ENCODE measurements at places on chromosomes 11 and 22.

- DNase-seq: no peak
Observed at GRCh38 chr11:117376517-117376916, 48.9 kb downstream of the CEP164 start.

DNA sequence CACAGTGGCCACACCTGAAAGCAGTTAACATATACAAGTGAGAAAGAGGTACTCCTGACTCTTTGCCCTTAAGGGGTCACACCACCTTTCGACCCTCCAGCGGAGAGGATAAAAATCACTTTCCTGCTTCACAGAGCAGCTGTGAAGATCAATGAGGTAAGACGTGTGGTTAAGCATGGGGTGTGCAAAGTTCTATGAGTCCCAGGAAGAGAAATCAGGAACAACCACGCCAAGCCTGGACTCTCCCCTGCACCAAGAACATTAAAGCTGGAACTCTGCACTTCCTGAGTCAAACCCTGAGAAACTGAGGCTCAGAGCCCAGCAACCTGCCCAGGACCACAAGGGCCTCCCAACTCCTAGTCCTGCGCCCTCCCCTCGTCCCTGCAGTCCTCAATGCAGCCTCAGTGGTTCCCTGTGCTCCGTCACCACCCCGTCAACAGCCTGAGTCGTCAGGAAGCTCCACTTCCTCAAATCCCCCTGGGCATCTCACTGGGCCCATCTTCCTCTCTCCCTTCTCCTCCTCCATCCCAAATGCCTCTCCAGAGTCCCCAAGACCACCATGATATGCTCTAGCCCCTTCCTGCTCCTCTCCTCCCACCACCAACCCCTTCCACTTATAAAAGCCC is 17.7 kb downstream of the TNKS1BP1 start:
- no peak for DNase-seq

DNA sequence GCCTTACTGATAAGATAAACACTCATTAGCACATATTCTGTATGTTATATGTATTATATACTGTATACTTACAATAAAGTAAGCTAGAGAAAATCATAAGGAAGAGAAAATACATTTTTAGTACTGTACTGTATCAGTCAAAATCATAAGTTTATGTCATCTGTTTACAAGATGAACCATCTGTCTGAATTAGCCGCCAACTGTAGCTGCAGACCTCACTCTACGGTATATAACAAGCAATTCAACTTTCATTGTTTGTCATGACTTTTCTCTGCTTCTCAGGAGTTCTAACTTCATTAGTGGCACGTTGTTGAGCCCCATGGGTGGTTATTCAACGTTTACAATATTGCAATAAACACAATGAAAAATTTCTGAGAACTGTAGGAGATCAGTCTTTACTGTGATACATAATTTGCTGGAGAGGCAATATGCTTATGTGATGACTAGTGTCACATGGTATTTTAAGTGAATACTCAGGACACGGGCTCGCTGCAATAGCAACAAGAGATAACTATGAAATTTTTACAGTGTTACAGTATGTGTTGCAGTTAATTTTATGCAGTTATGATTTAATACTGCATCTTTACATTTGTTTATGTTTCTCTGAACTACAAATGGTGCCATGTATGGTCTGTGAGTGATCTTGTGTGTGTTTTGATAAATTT is 132.2 kb upstream of the CTSC start:
- no peak for DNase-seq

- no peak for DNase-seq
Observed at GRCh38 chr11:64437426-64437825, 78.5 kb downstream of the RPS6KA4 start.

DNA sequence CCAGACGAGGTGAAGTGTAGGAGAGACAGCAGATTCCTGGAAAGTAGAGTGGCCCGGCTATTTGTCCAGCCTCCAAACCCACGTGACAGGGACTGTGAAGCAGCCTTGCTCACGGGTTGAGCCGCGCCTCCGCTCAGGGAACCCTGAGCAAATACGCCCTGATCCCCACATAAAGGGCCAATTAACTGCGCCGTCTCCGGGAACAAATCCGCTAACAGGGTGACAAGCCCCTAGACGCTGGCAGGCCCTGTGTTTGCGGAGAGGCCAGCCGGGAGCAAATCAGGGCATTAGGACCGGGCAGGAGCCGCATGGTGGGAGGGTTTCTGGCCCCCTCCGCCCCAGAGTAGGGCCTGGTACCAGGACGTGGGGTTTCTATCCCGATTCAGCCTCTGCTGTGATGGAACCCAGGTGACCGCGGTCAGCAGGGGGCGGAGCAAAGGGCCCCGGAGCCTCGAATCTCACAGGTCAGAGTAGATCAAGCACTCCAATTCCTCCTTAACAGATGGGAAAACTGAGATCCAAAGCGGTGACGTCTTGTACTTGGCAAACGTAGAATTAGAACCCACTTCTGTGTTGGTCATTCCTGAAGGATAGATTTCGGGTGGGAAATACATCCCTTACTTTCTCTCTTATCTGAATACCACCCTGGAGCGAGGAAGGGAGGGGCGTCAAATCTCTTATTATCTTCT is 2.0 kb upstream of the ROBO3 start:
- no peak for DNase-seq

GRCh38 chr11:19918302-19919049 is 205.8 kb downstream of the NAV2 start:
- DNase-seq: no peak

DNA sequence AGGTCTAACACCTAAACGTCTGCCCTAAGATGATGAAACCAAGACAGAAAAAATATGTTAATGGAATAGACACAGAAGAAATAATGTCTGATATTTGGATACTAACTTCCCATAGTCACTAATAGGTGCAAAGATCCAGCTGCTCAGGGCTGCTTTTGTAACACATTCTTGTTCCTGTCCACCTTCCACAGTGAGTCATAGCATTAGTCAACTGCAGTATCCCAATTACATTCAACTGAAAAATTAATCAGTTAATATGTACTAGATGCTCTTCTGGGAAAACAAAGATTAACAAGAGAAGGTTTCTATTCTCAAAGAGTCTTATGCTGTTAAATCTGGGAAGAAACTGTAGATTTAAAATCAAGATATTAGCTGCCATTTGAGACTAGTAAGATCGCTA is 47.6 kb downstream of the HEPHL1 start:
- no peak for DNase-seq

GRCh38 chr11:33187998-33188722 is 26.9 kb upstream of the CSTF3 start:
- no peak for DNase-seq

- DNase-seq: no peak
Observed at GRCh38 chr22:40535189-40535512, 101.4 kb downstream of the MRTFA start.

DNA sequence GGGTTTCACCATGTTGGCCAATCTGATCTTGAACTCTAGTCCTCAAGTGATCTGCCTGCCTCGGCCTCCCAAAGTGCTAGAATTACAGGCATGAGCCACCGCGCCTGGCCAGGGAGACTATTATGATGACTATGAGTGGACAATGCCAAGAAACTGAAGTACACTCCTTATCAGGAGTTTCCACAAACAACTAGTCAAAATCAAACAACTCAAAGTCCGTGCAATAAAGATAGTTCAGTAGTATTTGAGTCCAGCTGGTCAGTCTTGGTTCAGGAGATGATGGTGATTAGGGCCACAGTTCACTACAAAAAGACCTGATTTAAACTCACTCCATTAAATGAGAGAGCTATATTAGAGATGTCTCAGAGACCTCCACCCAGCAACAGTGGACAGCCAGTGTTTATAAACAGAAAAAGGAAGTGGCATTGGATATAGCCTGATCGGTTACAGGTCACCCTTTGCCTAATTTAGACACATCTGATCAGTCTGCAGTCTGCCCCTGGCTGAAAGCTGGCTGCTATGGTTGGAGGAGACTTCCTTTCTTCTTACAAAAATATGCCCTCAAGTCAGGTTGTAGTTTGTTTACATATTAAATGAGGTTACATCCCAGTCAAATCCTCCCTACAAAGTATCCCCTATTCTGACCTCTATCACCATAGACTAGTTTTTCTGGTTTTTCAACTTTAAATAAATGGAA is 17.0 kb downstream of the CD3E start:
- no peak for DNase-seq

GRCh38 chr11:116175707-116176106 is 597.1 kb downstream of the BUD13 start:
- DNase-seq: no peak

GRCh38 chr11:114449845-114450244 is 10.6 kb downstream of the REXO2 start:
- DNase-seq: no peak

DNA sequence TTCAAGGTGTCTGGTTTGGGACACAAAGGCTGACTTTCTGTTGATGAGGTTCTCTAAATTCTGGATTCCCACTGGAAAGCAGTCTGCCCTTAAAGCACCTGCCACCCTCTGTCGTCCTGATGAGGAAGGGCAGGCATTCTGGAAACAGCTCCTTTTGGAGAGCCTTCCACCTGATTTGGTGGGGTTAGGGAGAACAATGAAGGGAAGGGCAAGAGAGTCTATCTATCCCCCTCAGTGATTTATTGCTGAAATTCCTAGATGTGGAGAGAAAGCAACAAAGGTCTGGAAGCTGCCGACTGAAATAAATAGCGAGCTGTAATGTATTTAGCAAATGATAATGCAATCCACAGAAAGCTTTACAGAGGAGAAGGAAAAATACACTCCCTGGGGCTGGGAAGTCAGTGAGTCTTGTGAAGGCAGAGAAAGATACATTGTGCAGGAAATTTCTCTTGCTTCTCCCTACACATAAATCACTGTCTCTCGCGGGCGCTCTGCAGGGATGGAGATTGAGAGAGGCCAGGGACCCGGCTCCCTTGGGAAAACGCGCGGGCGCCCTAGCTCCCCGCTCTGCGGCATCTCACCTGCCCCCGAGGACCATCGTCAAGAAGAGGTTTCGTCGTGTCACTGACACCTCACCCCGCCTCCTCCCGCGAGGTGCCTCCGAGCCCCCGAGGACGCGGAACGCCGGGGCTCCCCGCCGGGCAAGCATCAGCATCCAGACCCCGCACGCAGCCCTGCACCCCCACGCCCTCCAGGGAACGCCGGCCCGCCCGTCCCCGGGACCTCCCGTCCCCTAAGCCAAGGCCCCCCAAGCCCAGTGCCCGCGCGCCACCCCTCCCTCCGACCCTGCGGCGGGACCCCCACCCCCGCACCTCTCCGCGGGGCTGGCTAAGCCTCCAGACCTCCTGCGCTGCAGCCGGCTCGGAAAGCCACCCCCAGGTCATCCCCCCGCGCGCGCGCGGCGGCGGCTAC is 673 bp downstream of the CDON start:
- DNase-seq: no peak

- no peak for DNase-seq
Observed at GRCh38 chr11:104546501-104546900, 351.8 kb downstream of the CASP12 start.

GRCh38 chr11:126585388-126585773 is 229.9 kb downstream of the ST3GAL4 start:
- DNase-seq: no peak

DNA sequence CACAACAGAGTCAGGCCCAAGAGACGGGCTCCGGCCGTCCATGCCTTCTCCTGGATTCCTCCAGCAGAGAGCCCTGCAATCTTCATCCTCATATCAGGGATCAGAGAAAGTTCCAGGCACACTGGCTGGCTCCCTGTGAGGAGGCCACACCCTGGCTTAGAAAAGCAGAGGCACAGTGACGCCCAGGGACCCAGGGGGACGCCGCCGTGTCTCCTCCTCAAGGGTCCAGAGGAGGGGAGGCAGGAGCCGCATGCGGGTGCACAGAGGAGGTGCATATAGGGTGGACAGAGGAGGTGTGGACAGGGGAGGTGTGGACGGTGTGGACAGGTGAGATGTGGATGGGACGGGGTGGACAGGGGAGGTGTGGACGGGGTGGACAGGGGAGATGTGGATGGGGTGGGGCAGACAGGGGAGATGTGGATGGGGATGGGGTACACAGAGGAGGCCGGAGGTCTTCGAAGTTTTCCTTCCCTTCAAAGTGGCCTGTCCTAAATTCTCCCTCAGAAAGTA is 1521.9 kb downstream of the BRD1 start:
- DNase-seq: no peak

- DNase-seq: no peak
Observed at GRCh38 chr11:111976119-111976766, 39.1 kb downstream of the DIXDC1 start.

DNA sequence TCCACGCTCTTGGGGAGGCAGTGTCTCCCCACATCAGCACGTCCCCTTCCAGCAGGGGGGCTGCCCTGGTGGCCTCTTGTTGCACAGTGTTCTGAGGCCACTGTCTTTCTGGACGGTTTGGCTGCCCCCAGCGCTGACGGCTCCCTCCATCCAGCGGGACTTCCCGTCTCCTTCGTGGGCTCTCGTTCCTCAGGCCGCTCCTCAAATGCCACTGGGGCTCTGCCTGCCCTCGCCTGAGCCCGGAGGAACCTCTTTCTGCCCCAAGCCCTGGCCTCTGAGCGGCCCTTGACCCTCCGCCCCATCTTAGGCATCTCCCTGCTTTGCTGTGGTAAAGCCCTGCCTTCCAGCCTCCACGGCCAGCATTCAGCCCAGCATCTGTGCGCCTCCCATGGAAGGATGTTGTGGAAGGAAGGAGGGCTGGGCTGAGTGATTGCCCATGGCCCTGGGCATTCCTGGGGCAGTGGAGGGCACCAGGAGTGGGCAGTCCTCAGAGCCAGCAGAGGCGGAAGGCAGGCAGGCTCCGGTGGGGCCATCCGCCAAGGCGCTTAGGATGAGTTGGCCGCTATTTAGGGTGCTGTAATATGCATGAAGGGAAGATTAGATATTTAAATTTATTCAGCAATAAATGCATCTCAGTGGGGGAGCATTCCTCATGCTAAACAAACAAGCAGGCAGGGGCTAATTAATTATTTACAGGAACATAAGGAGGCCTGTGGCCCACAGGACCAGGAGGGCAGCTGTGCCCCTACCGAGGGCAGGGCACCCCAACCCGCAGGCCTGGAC is 17.8 kb downstream of the OTUB1 start:
- no peak for DNase-seq

DNA sequence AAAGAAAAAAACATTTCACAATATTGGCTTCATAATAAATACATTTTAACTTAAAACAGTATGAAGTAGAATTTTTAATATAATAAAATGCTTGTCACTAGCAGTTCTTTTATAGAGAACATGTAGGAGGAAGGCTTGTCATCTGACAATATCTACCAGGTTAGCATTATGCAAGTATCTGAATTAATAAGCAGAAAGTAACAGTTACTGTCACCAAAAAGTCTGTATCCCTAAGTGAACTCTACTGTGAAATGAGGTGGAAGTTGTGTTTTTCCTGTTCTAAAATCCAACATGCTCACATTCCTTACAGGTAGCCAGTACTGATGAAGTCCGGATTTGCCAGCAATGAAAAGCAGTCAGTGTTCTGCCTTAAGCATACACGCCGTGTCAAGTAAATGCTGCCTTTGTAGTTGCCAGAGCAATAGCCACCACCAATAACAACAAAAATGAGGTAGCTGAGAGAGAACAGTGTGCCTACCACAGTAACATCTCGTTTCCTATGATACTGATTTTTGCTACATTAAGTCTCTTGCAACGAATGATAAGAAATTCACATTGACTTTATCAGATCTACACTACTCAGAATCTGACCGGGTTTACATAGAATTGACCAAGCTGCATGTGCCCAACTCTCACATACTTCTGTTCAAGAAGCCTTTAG is 95.5 kb downstream of the SIK3 start:
- DNase-seq: no peak

- DNase-seq: no peak
Observed at GRCh38 chr11:1701091-1701807, 4.3 kb downstream of the KRTAP5-6 start.

Measured in GM12864 (cell line).